ENCODE measurements at places on chromosomes 16 and 17.

GRCh38 chr16:85027958-85028684, 526 bp downstream of the KIAA0513 start:
- no peak for DNase-seq

DNA sequence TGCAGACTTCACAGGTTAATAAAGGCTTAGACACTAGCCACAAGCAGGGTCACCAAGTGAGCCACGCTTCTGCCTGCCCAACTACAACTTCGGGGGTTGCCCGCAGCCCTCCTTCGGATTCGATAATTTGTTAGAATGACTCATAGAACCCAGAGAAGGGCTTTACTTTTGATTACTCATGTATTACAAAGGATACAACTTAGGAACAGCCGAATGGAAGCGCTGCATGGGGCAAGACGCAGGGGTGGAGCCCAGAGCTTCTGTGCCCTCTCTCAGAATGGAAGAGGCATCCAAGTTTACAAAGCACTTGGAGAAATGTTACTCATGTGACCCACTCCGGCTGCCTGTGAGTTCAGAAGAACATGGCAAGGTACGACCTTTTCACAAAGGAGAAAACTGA, 7.5 kb upstream of the CDH5 start:
- DNase-seq = no peak

GRCh38 chr16:59259950-59260319, 525.8 kb upstream of the GOT2 start:
- no peak for DNase-seq

GRCh38 chr17:35808240-35808961, 883 bp upstream of the TAF15 start:
- no peak for DNase-seq

DNA sequence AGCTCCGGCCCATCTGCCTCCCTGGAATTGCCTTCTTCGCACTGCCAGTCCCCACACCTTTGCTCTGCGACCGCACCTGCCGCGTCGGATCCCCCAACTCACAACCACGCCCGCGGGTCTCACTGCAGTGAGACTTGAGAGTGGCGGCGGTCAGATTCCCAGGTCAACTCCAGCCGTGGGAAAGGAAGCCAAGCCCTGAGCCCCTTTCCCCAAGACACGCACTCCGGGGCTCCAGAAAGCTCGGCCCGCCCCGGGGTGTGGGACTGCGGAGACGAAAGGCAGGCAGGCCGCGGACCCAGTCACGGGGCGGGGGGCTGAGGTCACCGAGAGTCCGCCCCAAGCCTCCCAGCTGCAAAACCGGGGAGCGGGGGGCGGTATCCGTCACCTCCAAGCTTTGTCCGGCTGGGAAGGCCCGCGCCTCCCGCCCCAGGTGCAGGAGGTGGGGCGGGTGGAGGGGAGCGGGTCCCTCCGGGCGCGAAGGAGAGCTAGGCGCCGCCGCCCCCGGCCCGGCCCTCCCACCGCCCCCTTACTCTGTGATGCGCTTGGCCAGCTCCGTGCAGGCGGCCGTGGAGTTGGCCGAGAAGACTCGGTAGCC, 615 bp downstream of the PRPSAP1 start:
- DNase-seq = no peak

DNA sequence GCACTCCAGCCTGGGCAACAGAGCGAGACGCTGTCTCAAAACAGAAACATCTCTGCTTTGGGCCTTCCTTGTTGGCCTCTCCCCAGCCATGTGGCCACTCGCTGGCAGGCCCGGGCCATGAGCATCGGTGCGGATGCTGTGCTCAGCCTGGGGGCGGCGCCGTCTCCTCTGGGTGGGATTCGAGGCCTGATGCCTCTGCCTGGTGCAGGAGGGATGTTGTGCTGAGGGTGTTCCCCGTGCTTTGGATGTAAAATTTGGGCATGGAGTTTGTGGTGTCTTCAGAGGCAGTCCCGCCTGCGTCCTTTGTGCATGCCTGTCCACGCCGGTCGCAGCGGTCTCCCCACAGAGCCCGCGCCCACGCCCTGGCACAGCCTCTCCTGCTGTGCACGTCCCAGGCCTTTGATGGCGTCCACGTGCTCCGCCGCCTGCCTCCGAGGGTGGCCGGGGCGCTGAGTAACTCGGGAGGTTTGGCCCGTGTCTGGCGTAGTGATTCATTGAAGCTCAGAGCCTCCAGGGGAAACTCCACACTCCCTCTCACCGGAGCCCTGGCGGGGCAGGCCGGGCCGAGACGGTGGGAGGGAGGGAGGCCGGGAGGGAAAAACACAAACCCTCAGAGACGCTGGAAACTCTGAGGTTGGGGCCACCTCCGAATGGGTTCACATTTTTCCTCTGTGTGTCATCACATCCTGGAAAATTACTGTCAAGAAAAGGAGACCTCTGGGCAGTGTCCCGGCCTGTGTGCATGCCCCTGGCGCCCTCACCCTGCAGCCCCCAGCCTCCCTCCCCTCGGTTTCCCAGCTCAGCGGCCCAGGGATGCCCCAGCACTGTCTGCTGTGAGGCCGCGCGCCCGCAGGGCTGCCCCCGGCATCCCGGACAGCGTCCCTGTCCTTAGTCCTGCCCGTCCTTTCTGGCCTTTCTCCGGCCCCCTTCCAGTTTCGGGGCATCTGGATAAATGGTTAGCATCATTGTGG, 19.0 kb downstream of the CENPX start:
- no peak for DNase-seq

- peak; percentile 62 for DNase-seq
Measured at GRCh38 chr17:16363749-16364536, 10.7 kb upstream of the CENPV start.

GRCh38 chr17:21239680-21240368, 13.4 kb downstream of the NATD1 start:
- no peak for DNase-seq

- no peak for DNase-seq
Measured at GRCh38 chr16:12002447-12003006, 26.0 kb downstream of the SNX29 start.

- no peak for DNase-seq
Measured at GRCh38 chr17:63162406-63163157, 196.5 kb downstream of the TANC2 start.

GRCh38 chr16:47143677-47144558, at the start of gene NETO2:
Gene NETO2 (minus strand): TSS chr16:47143945. CDS start chr16:47143612, 333 bp downstream.
- peak; percentile 24 for DNase-seq
